Left ventricle myocardium inferior (tissue), 1 donor: ENCODE measurements at places on chromosomes 5 and 9. TPM values are rescaled to one million over a fixed set of nuclear protein-coding genes. Genes with fewer than 3 reads are reported as not detected.

GRCh38 chr9:34334337-34334824 lies 5.0 kb downstream of the NUDT2 start:
- no peak for DNase-seq

DNA sequence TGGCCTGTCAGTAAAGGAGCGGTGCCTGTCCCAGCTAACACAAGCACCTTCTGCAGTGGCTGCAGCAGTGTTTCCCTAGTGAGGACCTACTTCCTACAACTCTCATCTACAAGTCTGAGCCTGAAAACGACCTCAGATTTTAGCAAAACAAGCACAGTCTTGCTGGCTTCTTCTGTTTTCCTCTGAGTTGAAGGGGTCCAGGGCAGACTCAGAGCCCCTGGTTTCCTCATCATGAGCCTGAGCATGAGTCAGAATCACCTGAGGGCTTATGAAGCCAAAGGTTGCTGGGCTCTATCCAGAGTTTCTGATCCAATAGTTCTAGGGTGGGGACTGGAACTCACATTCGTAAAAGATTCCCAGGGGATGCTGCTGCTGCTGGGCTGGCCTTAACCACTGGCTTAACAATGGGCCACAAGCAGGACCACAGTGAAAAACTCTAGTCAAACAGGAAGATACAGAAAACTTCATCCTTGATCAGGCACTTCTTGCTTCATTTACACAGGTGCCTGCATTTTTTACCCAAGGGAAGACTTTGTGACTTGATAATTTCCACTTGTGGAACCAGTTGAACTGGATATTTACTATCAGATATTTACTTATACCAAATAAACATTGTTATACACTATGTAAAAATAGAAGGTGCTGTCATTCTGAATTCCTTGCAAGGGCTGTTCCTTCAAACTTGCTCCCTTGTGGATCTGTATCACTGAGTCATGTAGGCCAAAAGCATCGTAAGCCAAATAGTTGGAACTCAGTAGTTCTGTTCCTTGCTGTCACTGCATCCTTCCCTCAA lies 4.3 kb upstream of the ACER2 start:
- DNase-seq = no peak

DNA sequence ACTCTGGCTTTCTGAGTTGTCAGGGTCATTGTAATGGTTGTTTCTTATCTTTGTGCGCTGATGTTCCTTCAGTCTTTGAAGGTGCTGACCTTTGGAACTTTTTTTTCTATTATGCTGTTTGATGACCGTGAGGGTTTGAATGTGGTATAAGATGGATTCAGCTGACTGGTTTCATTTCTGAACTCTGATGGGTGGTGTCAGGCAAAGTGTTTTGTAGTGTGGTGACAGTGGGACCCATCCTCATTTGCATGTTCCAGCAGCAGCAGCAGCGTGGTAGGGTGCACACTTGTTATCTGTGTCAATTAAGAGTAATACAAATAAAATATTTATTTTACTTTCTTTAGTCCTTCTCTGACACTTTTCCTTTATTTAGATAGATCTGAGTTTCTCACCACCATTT lies 227.7 kb upstream of the PRR16 start:
- no peak for DNase-seq

DNA sequence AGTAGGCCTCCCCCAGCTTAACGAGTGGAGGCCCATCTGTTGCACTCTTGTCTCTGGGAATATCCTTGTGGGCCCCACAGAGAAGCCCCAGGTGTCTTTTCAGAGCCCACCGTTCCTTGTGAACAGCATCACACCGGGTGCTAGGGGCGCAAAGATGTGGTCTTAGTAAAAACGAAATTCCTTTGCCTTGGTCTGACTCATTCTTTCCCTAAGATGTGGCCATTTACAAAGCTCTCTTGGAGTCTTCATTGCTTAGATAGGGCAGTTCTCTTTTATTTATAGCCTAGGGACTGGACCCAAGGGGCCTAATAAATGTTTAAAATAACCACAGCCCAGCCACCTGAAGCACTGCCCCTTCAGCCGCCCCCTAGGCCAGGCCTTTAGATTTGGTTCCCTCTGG lies 52.8 kb upstream of the RPL26L1 start:
- no peak for DNase-seq

GRCh38 chr9:7536310-7536939 lies 263.2 kb downstream of the DMAC1 start:
- no peak for DNase-seq

GRCh38 chr5:80540691-80541090 lies 29.4 kb downstream of the ANKRD34B start:
- no peak for DNase-seq

DNA sequence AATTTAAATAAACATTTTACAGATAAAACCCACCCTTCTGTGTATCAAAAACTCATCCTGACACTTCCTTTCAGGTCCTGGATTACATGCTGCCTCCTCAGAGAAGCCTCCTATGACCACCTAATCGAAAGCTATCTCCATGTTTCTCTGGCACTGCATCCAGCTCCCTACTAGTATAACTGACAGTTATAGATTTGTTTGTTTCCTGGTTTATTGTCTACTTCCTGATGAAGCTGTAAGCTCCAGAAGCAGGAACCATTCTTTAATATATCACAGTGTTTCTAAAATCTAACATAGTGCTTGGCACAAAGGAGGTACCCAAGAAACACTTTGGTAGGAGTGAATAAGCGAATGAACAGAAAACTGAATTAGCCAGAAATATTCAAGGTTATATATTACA lies 270.4 kb downstream of the EFNA5 start:
- no peak for DNase-seq

GRCh38 chr5:150661821-150662596 lies 958 bp downstream of the MYOZ3 start:
- no peak for DNase-seq

- no peak for DNase-seq
Measured at GRCh38 chr9:95879591-95879990, 4.1 kb downstream of the ERCC6L2 start.

DNA sequence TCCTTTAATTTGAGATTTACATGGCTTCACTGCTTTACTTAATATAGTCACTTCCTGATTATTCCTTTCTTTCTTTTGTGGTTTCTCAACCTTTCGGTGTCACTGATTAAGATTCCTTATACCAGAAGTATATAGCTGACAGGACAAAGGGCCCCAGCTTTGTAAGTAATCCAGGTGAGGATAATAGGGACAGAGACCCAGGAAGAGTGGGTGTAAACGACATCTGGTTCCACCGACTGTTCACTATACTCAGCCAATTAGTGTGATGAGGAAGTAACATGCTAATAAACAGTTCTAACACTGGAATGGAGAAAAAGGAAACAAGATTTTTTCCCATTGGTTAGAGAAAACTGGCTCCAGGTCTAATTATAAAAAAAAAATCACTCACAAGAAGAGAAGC lies 286.3 kb upstream of the EFNA5 start:
- no peak for DNase-seq

GRCh38 chr9:124929464-124929863 lies 11.4 kb downstream of the GOLGA1 start:
- no peak for DNase-seq

GRCh38 chr5:9431496-9432258 lies 114.2 kb downstream of the SEMA5A start:
- no peak for DNase-seq

- DNase-seq = no peak
Measured at GRCh38 chr5:147167529-147167928, 67.3 kb upstream of the STK32A start.

DNA sequence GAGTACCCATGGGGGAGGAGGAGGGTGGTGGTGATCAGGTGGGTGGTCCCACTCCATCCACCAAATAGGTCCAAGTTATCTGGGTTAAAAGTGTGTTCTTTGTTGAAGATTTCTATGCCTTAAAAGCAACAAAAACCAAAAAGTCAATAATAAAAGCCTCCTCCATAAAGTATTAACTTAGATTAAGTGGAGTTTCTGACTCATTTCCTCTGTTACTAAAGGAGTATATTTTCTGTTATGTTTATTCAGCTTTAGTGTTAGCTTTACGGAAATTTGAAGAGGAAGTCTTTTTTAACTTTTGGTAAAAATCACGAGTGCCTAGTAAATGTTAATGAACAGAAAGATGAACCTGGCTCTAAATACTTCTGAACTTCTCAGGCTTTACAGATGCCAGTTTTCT lies 17.8 kb downstream of the FBXO38 start:
- DNase-seq = no peak

GRCh38 chr9:16371306-16371705 lies 499.2 kb downstream of the BNC2 start:
- no peak for DNase-seq

DNA sequence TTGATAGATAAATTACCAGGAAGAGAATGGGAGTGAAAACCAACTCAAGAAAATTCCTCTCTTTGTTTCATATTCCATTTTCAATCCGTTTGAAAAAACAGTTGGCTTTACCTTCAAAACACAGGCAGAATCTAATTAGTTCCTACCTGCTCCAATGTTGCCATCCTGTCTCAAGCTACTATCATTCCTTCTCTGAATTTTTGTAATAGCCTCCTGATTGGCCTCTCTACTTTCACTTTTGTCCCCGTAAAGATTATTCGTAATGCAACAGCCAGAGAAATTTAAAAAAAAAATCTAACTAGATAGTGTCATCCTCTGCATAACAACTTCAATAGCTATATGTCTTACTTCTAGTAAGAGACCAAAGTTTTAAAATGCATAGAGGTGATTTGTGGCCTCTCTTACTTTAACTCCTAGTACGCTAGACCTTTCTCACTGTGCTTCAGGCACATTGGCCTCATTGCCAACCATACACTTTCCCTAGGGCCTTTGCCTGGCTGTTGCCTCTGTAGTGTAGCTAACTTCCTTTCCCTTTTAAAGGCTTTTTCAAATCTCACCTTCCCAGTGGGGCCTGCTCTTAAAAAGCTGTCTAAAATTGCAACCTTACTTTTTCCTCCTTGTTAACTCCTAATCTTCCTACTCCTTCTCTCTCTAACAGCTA lies 311.3 kb upstream of the GRIN3A start:
- DNase-seq = no peak

OR1Q1 gene
- not detected for total RNA-seq

SOHLH1 gene
- total RNA-seq = not detected

DRD1 gene
- total RNA-seq = not detected
